ENCODE measurements at places on chromosomes 4 and X. TPM values are rescaled to one million over a fixed set of nuclear protein-coding genes. Genes with fewer than 3 reads are reported as not detected.

USP17L21 gene
- not detected for total RNA-seq

DNA sequence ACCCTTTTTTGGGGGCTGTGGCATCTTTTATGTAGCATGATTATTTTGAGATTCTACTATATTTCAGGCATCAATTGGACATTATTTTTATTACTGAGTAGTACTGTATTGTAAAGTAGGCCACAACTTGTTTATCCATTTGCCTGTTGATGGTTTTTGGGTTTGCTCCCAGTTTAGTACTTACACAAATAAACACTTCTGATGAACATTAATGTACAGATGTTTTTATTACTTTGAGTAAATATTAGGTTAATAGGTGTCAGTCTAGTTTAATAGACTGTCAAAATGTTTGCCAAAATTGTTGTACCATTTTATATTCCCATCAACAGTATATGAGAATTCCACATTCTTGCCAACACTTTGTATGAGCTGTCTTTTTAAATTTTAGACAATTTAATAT is 214.9 kb upstream of the MAD2L1 start:
- DNase-seq = no peak

MAGEB10 gene
- total RNA-seq = not detected

RPA4 gene
- total RNA-seq = 7.4 TPM

DNA sequence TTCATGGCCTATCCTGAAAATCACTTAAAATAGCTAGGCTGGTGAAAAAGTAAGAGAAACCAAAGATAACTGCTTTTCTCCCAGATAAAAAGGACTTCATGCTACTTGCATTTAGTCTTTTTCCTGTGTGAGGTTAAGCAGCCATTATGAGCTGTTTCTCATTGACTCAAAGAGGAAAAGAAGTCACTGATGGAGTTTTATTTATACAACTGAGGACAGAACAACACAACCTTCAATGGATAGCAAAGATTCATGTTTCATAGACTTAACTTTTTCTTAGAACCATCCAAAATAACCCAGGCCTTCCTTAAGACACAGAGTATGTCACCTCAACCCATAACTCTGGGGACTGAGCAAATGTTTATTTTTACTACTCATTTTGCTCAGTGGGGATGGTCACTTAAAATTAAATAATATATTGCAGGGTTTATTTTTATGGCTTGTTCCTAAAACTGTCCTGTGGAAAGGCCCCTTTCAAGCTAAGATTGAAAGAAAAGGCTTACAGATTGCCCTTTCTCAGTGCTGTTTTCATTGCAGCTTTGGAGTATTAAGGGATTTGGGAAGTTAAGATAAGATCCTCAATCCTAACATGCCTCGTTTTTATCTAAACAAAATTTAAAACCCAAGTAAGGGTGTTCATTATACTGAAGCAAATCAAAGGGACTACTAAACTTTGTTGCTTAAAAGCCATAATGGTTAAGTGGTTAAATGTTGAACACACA is 252.6 kb upstream of the MAD2L1 start:
- no peak for DNase-seq

NALF2 gene
- 0.49 TPM for total RNA-seq

- no peak for DNase-seq
Observed at GRCh38 chr4:133150486-133151340, 1.6 kb downstream of the PCDH10 start.

GRCh38 chr4:153154007-153154975 is 50.0 kb upstream of the TRIM2 start:
- DNase-seq = no peak

SLC38A5 gene
- total RNA-seq = 15.5 TPM

PI4K2B gene
- 13.0 TPM for total RNA-seq

ADH1A gene
- not detected for total RNA-seq

ARR3 gene
- total RNA-seq = not detected

- no peak for DNase-seq
Observed at GRCh38 chr4:145785391-145786008, 105.6 kb downstream of the C4orf51 start.

DNA sequence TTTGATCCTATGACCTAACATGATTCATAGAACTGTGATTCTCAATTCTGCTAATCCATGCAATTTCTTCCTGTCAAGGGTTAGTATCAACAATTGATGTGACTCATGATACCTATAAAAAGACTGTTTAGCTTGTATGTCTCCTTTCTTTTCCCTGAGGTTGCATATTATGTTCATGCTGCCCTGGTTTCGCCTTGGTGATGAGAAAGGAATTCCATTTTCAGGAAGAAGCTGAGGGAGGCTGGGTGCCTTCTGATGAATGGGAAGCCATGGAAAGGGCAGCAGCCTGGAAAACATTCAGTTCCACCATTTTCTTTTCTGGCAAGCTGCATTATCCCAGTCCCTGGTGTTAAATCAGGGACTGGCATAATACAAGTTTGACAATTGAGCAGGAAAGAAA is 976.5 kb downstream of the RPA4 start:
- no peak for DNase-seq

HPSE gene
- total RNA-seq = 1.7 TPM

DNA sequence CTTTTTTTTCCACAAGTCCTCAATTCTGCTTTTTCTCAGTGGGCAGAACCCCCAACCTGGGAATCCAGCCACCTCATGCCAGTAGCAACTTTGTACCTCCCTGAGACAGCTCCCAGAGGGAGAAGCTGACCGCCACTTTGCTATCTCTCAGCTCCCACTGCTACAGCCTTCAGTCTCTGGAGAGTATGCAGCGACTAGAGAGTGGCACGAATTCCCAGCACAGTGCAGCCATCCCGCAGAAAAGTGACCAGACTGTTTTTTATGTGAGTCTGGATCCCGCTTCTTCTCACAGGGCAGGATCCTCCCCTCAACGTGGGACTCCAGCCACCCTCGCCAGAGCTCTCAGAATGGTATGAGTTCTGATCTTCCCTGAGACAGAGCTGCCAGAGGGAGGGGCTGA is 1234.6 kb downstream of the FAM133A start:
- no peak for DNase-seq

SHISA3 gene
- total RNA-seq = 4.4 TPM

MAGEA12 gene
- not detected for total RNA-seq

DCAF8L2 gene
- not detected for total RNA-seq

DNA sequence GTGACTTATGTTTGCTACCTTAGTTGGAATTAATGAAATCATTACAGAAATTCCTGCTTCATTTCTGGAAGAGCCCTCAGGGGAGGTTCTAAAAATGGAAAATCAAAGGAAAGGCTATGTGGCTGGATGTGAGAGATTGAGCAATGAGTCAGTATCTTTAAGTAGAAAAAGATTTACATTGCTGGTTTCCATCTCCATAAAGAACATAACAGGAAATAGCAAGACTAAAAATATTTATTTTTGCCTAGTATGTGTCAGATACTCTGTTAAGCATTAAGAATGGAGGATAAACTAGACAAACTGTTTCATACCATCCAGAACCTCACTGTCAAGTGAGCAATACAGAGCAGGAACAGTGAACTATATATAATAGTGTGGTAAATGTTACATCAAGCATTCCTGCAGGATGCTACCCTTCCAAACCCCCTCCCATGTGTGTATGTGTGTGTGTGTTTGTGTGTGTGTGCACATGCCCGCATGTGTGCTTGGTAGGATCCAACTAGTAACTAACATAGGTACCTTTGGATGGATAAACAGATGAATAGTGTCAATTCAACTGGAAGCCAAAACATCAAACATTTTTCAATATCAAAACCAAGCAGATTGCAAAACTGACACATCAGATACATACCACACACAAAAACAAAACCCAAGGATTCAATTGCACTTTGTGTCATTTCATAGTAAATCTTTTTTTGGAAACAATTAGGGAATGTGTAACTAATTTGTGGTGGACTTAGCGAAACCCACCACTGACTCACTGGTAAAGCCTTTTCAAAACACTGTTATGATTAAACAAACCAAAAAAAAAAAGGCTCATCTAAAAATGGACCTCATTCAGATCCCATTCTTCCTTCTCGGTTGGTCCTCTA is 223.4 kb downstream of the SHROOM3 start:
- no peak for DNase-seq

NXF2B gene
- total RNA-seq = not detected

SRD5A3 gene
- total RNA-seq = 25.5 TPM

DNA sequence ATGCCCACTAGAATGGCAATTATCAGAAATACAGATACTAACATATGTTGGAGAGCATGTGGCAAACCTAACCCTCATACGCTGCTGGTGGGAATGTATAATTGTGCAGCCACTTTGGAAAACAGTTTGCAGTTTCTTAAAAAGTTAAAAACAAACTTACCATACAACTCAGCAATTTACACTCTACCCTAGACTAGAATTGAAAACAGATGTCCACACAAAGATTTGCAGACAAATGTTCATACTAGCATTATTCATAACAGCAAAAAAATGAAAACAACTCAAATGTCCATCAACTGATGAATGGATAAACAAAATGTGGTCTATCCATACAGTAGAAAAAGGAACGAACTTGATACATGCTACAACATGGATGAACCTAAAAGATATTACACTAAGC is 64.4 kb downstream of the SLC9A7 start:
- no peak for DNase-seq

- no peak for DNase-seq
Observed at GRCh38 chr4:2878346-2878745, 34.7 kb downstream of the ADD1 start.

DNA sequence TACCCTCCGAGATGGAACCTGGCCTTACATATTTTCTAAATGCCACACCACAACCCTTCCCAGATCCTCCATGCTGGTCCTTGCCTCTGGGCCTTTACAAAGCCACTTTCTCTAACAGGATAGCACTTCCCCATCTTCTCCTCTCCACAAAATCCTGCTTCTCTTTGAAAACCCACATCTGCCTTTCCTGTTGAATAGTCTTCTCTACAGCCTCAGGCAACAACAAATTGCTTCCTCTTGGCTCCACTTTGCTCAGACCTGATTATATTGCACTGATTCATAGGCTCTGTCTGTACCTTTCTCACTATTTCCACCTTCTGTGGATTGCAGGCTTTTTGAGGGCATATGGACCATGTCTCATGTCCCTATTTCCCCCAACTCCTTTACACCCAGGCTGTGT is 203.7 kb upstream of the MBNL3 start:
- no peak for DNase-seq

DNA sequence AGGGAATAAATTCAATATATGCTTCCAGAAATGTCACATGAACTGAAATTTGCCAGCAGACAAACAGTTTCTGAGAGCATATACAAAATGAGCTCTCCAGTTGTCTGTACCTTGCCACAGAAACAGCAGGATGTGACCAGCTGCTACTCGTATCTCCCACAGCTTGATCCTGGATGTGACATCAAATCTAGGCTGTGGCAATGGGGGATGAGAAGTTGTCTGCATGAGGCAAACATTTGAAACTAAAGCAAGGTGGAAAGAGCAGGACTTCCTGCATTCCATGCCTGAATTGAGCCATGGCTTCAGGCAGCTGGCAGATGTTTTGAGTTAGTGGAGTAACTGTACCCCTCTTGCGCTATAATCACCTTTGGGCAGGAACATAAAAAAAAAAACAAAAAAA is 1724.0 kb downstream of the RPA4 start:
- no peak for DNase-seq

- DNase-seq = no peak
Observed at GRCh38 chr4:99154658-99155342, 10.7 kb upstream of the ADH4 start.

GRCh38 chr4:175456131-175456530 is 355.9 kb downstream of the GPM6A start:
- DNase-seq = no peak

DNA sequence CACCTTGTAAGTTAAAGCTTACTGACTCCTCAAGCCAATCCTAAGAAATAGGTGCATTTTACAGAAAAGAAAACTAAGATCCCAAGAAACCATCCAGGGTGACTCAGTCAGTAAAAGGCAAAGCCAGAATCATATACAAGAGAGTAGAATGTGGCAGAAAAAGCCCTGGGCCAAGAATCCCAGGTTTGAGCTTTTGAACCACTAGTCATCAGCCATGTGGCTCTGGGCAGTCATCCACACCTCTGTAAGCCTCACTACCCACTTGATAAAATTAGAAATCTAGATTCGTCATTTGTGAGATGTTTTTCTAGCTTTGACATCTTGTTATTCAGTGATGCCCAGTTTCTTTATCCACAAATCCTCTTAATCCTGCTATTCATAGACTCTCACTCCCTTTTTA is 122.2 kb upstream of the PDE5A start:
- DNase-seq = no peak

HTN3 gene
- total RNA-seq = not detected

SHROOM2 gene
- 8.8 TPM for total RNA-seq

- DNase-seq = no peak
Observed at GRCh38 chrX:39862963-39863362, 234.8 kb downstream of the BCOR start.

GRCh38 chrX:16718824-16719333 is 533 bp upstream of the SYAP1 start:
- DNase-seq = no peak

- no peak for DNase-seq
Observed at GRCh38 chrX:134676436-134676835, 18.2 kb upstream of the PLAC1 start.

GRCh38 chr4:2913168-2913567 is 50.0 kb downstream of the NOP14 start:
- DNase-seq = no peak

- no peak for DNase-seq
Observed at GRCh38 chrX:9919632-9920172, 47.5 kb upstream of the CLDN34 start.

GRCh38 chrX:11050013-11050412 is 61.1 kb upstream of the HCCS start:
- DNase-seq = no peak

CCDC149 gene
- total RNA-seq = 16.7 TPM

DNA sequence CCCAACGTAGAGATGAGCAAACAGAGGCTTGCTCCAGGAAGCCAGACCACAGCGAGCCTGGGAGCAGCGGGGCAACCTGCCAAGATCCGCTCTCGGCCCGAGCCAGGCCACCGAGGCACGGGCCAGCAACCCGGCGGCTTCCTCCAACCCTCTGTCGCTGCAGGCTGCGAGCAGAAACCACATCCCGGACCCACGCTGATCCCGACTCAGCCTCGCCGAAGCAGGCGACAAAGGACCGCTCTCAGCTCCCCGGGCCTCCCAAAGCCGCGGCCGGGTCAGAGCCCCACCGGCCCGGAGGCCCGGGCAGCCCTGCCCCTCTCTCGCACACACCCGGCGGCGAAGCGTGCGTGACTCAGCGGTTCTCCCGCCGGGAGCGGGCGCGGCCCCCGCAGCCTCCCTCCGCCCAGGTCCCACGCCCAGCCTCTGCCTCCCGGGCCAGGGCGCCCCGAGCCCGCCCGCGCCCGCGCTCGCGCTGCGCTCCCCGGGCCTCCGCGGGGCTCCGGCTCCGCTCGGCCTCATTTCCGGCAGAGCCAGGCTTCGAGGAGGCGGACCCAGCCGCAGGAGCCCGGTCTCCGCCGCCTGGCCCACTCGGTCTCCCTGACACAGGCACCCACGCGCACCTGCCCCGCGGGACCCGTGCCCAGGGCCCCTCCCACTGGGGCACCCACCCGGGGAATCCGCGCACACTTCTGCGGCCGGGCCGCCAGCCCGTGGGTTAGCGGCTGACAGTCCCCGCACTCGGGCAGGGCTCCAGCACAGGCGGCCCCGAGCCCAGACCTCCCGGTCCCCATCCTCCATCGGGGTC is 1.7 kb downstream of the PPP2R2C start:
- DNase-seq = no peak

IBSP gene
- not detected for total RNA-seq

IL13RA2 gene
- 0.74 TPM for total RNA-seq
